Esophagus squamous epithelium (tissue), 5 donors: ENCODE measurements at places on chromosomes 4 and X.

DNA sequence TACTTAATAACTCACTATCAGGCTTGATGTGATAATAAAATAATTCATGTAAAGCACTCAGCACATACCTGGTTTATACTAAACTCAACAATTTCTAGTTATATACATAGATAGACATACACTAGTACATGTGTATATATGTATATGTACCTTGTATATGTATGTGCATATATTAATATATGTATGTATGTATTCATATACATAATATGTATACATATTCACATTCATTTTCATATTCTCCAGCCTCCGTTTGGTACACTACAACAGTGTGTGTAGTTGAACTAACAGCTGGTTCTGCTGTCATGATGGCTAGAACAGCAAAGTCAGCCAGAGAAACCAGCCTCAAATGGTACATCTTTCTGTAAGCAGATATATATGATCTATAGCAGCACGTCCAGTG lies 670.1 kb downstream of the RPA4 start:
- no peak for DNase-seq
- no peak overlapping the region for H3K27ac ChIP-seq
- H3K4me3 ChIP-seq = no peak overlapping the region
- no peaks in the 10 kb centered on the region for H3K4me1 ChIP-seq
- no peaks in the 10 kb centered on the region for H3K36me3 ChIP-seq

- no peaks in the 10 kb centered on the region for H3K27me3 ChIP-seq
- H3K4me1 ChIP-seq = no peaks in the 10 kb centered on the region
- no peak overlapping the region for H3K4me3 ChIP-seq
- DNase-seq = no peak
Measured at GRCh38 chrX:3960952-3961351, 247.5 kb upstream of the PRKX start.

DNA sequence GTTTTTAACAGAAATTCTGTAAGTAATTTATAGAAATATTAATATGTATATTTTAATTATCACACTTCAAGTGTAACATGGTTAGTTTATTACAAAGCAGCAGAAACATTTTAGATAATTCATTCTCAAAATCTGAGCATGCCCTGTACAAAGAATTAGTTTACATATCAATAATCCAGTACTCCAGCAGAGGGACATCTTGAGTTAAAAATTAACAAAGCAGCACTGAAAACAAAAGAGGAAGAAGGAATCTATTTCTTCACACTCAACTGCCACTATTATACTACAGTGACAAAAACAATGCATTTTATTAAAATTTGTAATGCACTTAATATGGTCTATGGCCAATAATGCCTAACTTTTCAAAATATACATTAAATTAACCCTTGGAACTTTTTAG lies 179.1 kb upstream of the KLHL4 start:
- no peaks in the 10 kb centered on the region for H3K27me3 ChIP-seq
- H3K4me1 ChIP-seq = no peaks in the 10 kb centered on the region
- no peak overlapping the region for H3K27ac ChIP-seq
- H3K36me3 ChIP-seq = no peaks in the 10 kb centered on the region
- no peak overlapping the region for H3K4me3 ChIP-seq

DNA sequence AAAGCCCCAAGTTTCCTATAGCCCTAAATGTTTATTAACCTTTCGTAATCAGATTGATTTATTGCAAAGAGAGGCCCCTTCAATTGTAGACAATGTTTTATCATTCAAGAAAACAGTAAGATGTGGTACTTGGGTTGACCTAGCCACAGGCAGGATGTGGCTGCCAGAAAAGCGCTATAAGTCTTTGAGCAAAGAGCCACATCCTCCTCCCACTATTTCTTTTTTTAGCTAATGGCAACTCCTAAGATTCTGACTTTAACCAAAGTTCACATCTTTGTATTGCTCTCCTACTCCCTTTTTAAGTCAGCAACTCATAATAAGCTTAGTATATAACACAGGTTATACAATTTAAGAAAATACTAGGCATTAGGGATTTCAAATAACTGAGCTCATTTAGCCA lies 70.7 kb upstream of the PPP3CA start:
- DNase-seq = no peak
- no peak overlapping the region for H3K27ac ChIP-seq
- no peaks in the 10 kb centered on the region for H3K4me1 ChIP-seq
- H3K27me3 ChIP-seq = no peaks in the 10 kb centered on the region

- no peak for DNase-seq
- no peaks in the 10 kb centered on the region for H3K4me1 ChIP-seq
- no peak overlapping the region for H3K27ac ChIP-seq
Measured at GRCh38 chr4:30901461-30902451, 181.6 kb downstream of the PCDH7 start.

GRCh38 chr4:172686021-172686420 lies 482.6 kb upstream of the GALNT7 start:
- no peak overlapping the region for H3K27ac ChIP-seq
- no peaks in the 10 kb centered on the region for H3K27me3 ChIP-seq
- DNase-seq = no peak
- no peaks in the 10 kb centered on the region for H3K36me3 ChIP-seq
- no peak overlapping the region for H3K4me3 ChIP-seq

GRCh38 chrX:55801811-55802210 lies 84.3 kb downstream of the RRAGB start:
- DNase-seq = no peak
- no peaks in the 10 kb centered on the region for H3K4me1 ChIP-seq
- no peaks in the 10 kb centered on the region for H3K27me3 ChIP-seq
- no peak overlapping the region for H3K27ac ChIP-seq
- no peak overlapping the region for H3K4me3 ChIP-seq
- H3K36me3 ChIP-seq = no peaks in the 10 kb centered on the region

DNA sequence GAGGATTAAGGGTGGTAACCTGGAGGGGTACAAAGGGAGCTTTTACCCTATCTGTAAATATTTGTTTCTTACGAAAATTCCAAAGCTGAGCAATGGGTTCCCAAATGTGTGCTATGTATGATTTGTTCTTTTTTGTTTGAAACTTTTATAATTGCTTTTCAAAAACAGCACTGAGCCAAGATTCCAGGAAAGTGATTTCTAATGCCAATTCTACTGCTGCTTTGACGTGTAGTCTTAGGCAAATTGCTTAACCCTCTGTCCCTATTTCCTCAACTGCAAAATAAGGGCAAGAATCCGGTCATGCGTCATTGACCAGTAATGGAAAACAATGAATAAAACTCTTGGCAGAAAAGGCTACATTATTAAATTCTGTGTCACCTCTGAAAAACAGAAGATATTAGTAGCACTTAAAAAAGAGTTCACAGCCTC lies 454.7 kb downstream of the IL15 start:
- no peaks in the 10 kb centered on the region for H3K27me3 ChIP-seq
- no peaks in the 10 kb centered on the region for H3K36me3 ChIP-seq
- no peak overlapping the region for H3K4me3 ChIP-seq
- peak overlapping the region; percentile 84 for H3K27ac ChIP-seq
- no peaks in the 10 kb centered on the region for H3K4me1 ChIP-seq

GRCh38 chr4:12144051-12144450 lies 715.4 kb upstream of the HS3ST1 start:
- no peaks in the 10 kb centered on the region for H3K27me3 ChIP-seq
- no peak for DNase-seq
- H3K27ac ChIP-seq = no peak overlapping the region
- H3K36me3 ChIP-seq = no peaks in the 10 kb centered on the region

- H3K27ac ChIP-seq = no peak overlapping the region
- H3K4me1 ChIP-seq = no peaks in the 10 kb centered on the region
- DNase-seq = no peak
Measured at GRCh38 chr4:72326692-72327632, 242.1 kb downstream of the ADAMTS3 start.

- H3K27ac ChIP-seq = peak overlapping the region; percentile 55
- peaks cover 68% of the 10 kb centered on the region for H3K4me1 ChIP-seq
- no peaks in the 10 kb centered on the region for H3K36me3 ChIP-seq
- peak overlapping the region; percentile 41 for H3K4me3 ChIP-seq
- H3K27me3 ChIP-seq = peaks cover 87% of the 10 kb centered on the region
Measured at GRCh38 chr4:1767770-1768366, 25.2 kb upstream of the FGFR3 start.

DNA sequence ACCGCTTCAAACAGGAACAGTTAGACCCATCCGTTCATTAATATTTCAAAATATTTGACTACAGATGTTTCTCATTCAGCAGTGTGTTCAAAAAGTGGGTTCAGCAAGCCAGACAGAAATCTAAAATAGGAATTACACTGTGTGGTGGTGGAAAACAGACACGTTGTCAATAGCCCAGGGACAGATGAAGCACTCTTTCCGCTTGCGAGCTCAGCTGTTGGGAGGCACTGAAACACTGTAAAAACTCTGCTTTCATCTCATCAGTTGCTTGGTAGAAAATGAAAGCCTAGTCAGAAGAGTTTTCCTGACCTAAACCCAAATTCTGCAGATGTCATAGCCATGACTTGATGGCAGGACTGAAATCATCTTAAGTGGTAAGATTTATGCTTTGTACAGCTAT lies 38.5 kb downstream of the LRP2BP start:
- no peaks in the 10 kb centered on the region for H3K27me3 ChIP-seq
- DNase-seq = no peak
- H3K4me3 ChIP-seq = no peak overlapping the region
- H3K36me3 ChIP-seq = no peaks in the 10 kb centered on the region

- no peaks in the 10 kb centered on the region for H3K4me1 ChIP-seq
- H3K36me3 ChIP-seq = no peaks in the 10 kb centered on the region
- no peak overlapping the region for H3K27ac ChIP-seq
- no peaks in the 10 kb centered on the region for H3K27me3 ChIP-seq
- H3K4me3 ChIP-seq = no peak overlapping the region
Measured at GRCh38 chr4:20646287-20646686, 54.0 kb upstream of the PACRGL start.

DNA sequence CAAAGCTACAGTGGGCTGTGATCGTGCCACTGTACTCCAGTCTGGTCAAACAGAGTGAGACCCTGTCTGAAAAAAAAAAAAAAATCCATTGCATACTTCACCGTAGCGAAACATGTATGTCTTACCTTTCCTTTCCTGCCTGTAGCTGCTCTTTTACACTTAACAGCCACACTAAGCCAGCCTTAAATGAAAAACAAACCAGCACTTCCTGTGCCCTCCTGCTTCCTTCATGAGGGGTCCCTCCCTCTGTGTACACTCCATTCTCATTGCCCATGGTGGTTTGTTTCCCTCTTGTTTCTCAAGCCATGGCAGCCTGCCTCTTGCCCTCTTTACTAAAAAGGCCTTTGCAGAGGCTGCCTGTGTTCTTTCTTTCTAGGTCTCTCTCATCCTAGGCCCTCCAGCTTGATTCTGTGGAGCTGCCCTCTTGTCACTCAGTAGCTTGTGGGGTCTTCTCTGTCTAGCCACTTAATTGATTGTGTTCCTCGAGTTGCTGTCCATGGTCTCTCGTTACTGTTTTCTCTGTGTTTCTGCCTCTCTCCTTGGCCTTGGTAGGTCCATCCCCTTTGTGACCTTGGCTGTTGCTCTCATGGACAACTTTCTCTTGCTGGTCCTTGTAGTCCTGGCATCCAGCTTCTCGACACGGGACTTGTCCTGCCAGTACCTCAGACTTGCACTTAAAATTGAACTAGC lies 52.1 kb upstream of the MSANTD1 start:
- H3K36me3 ChIP-seq = peaks cover 2% of the 10 kb centered on the region
- no peak overlapping the region for H3K27ac ChIP-seq
- no peaks in the 10 kb centered on the region for H3K27me3 ChIP-seq
- no peak overlapping the region for H3K4me3 ChIP-seq
- no peaks in the 10 kb centered on the region for H3K4me1 ChIP-seq
- DNase-seq = no peak

- no peaks in the 10 kb centered on the region for H3K27me3 ChIP-seq
- no peak for DNase-seq
- H3K4me3 ChIP-seq = no peak overlapping the region
- H3K4me1 ChIP-seq = no peaks in the 10 kb centered on the region
Measured at GRCh38 chr4:44869222-44869882, 143.0 kb upstream of the GNPDA2 start.

DNA sequence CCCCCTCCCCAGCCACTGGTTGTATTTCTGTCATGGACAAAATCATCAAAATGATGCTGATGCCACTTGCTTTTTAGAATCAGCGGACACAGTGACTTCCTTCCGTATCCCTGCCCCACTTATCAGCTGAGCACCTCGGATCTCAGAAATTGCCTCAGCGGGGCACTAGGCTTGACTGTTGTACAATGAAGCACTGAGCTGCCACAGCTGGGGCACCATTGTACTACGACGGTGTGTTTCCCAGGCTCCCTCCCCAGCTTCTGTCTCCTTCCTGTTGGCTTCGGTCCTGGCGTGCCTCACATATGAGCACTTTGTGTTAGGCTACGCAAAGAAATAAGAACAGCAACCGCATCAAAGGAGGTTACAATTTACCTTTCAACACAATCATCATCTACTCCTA lies 82.4 kb downstream of the F11 start:
- H3K4me3 ChIP-seq = no peak overlapping the region
- H3K4me1 ChIP-seq = no peaks in the 10 kb centered on the region
- no peak overlapping the region for H3K27ac ChIP-seq
- H3K36me3 ChIP-seq = no peaks in the 10 kb centered on the region
- no peak for DNase-seq

- no peaks in the 10 kb centered on the region for H3K27me3 ChIP-seq
- H3K27ac ChIP-seq = no peak overlapping the region
- H3K4me3 ChIP-seq = no peak overlapping the region
- no peaks in the 10 kb centered on the region for H3K36me3 ChIP-seq
- no peaks in the 10 kb centered on the region for H3K4me1 ChIP-seq
Measured at GRCh38 chr4:17761062-17761461, 20.4 kb downstream of the FAM184B start.

GRCh38 chr4:104870495-104871233 lies 276.0 kb upstream of the TET2 start:
- H3K36me3 ChIP-seq = no peaks in the 10 kb centered on the region
- H3K4me3 ChIP-seq = no peak overlapping the region
- peaks cover 20% of the 10 kb centered on the region for H3K4me1 ChIP-seq
- no peaks in the 10 kb centered on the region for H3K27me3 ChIP-seq
- peak overlapping the region; percentile 68 for H3K27ac ChIP-seq
- DNase-seq = no peak

- H3K27ac ChIP-seq = no peak overlapping the region
- no peak for DNase-seq
- H3K4me1 ChIP-seq = no peaks in the 10 kb centered on the region
- no peaks in the 10 kb centered on the region for H3K36me3 ChIP-seq
Measured at GRCh38 chrX:50431623-50432022, 39.0 kb downstream of the DGKK start.

GRCh38 chr4:100984901-100985300 lies 362.4 kb downstream of the PPP3CA start:
- no peaks in the 10 kb centered on the region for H3K36me3 ChIP-seq
- H3K27me3 ChIP-seq = no peaks in the 10 kb centered on the region
- no peak for DNase-seq
- no peak overlapping the region for H3K4me3 ChIP-seq

- no peaks in the 10 kb centered on the region for H3K36me3 ChIP-seq
- no peak overlapping the region for H3K4me3 ChIP-seq
- peak overlapping the region; percentile 57 for H3K27ac ChIP-seq
- H3K27me3 ChIP-seq = no peaks in the 10 kb centered on the region
- no peak for DNase-seq
Measured at GRCh38 chr4:30754021-30754420, 33.9 kb downstream of the PCDH7 start.
